Gastroesophageal sphincter (tissue), 4 donors: ENCODE measurements at places on chromosomes 2 and 18.

DNA sequence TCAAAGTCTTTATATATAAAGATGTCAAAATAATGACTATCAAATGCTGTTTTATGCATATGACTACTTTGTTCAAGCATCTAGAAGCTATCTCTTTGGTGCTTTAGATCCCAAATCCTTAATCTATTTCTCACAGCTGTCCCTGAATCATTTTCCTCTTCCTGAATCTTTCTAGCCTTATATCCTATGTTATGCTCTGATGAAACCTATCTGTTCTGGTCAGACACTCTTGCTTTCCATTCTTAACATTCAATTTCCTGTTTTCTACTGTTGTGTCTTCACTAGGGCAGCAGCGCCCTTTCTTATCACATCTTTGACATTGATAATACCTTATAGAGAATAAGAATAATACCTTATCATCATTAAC is 6.3 kb upstream of the PARD3B start:
- no peaks in the 10 kb centered on the region for H3K27me3 ChIP-seq
- no peak for ATAC-seq
- no peak overlapping the region for H3K4me3 ChIP-seq
- H3K27ac ChIP-seq: no peak overlapping the region

DNA sequence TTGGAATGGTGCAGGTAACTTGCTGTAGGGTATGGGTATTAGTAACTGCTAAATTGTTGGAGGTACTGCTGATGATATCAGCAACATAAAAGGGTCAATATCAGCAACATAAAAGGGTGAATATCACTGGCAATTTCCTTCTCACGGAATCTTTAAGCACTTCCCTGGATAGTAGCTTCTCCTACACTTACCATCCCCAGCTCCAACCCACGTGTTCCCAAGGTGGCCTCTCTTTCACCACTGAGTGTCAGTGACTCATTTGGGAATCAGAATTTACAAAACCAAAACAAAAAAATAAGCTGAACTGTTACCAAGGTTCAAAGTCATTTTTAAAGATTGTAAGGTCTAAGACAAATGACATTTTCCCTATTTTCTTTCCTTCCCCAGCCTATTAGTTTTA is 70.8 kb downstream of the LRP2 start:
- no peaks in the 10 kb centered on the region for H3K36me3 ChIP-seq
- H3K4me3 ChIP-seq: no peak overlapping the region
- no peak overlapping the region for H3K27ac ChIP-seq

DNA sequence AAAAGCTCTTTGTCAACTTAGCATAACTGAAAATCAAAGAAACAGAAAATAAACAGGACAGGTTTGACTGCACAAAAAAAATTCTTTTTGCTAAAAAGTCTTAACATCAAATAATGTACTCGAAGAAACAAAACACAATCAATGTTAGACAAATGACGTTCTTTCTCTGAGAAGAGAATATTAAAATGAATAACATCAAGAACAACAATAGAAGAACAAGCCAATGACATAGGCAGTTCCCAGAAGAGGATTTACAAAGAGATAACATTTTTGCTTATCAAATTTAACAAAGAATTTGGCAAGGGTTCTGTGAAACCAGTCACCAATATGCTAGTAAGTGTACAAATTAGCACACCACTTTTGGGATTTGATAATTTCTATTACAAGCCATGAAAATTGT is 5.8 kb downstream of the GPR55 start:
- H3K27me3 ChIP-seq: peaks cover 2% of the 10 kb centered on the region
- H3K27ac ChIP-seq: no peak overlapping the region
- no peaks in the 10 kb centered on the region for H3K4me1 ChIP-seq
- H3K4me3 ChIP-seq: no peak overlapping the region

DNA sequence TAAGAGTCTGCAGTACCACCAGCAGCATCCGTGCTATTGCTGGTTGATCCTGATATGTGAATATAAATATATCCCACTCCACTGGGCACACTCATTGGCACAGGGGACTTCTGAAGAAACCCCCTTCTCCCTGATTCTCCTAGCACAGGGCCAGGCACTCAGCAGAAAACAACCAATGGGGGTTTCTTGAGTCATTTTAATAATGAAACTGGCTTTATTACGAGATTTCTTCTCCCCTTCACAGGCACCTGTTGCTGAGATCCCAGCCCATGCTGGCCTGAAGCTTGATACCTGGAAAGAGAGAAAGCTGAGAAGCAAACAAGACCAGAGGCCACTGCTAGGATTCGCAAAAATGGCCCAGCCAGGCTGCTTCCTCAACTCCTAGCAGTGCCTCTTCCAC is 17.9 kb upstream of the CYRIA start:
- H3K4me1 ChIP-seq: no peaks in the 10 kb centered on the region
- H3K36me3 ChIP-seq: no peaks in the 10 kb centered on the region
- no peaks in the 10 kb centered on the region for H3K27me3 ChIP-seq
- H3K27ac ChIP-seq: no peak overlapping the region

DNA sequence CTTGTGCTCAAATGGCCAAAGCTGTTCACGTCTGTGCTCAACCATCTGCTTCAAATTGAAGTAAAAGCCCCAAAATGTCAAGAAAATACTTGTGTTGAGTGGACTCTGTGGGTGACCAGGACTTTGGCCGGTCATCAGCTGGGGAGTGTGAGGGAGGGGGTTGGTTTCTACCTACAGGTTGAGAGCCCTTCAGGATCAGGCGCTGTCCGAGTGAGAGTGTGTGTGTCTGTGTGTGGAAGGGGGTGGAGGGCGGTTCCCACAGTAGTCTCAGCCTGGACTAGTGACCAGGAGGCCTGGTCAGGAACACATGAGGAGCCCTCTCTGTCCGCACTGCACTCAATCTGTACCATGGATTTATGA is 34.2 kb downstream of the ATOH8 start:
- ATAC-seq: no peak
- H3K36me3 ChIP-seq: no peaks in the 10 kb centered on the region
- no peak overlapping the region for H3K27ac ChIP-seq
- no peak overlapping the region for H3K4me3 ChIP-seq
- no peaks in the 10 kb centered on the region for H3K27me3 ChIP-seq
- H3K4me1 ChIP-seq: peaks cover 33% of the 10 kb centered on the region
